Activated CD4-positive, alpha-beta memory T cell treated with anti-CD3 and anti-CD28 coated beads for 36 hours (primary cell): ENCODE measurements at places on chromosomes 1 and 21. TPM values are rescaled to one million over a fixed set of nuclear protein-coding genes. Genes with fewer than 3 reads are reported as not detected.
A peak's percentile ranks its signal among the peaks of the same experiment; 100 is the strongest.

Gene GBP7
- not detected for total RNA-seq

Gene MEGF6
- total RNA-seq, result 9.8 TPM

Gene TTC22
- 4.6 TPM for total RNA-seq

Gene KCNK2
- not detected for total RNA-seq

Gene TRIM63
- 0.19 TPM for total RNA-seq

Gene RSPH1
- total RNA-seq, result 0.38 TPM

Gene PPM1J
- 0.69 TPM for total RNA-seq

Gene NUDT4B
- 0.43 TPM for total RNA-seq

DNA sequence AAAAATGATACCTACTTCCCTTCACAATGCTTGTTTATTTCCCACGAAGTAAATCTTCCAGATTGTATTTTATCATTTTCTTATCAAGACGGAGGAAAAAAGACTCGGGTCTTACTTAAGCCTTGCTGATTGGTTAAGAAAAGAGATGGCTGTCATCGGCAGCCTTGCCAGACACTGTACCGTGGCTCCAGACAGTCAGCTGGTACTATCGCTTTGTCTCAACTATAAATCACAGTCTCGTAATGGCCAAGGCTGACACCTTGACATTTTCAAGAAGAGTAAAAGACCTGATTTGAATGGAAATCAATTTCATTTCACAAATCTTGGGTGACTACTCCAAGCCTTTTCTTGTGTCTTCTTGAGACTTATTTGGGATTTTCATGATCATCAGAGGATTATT, 868.0 kb downstream of the USP25 start:
- DNase-seq, result no peak

- no peak for DNase-seq
These were observed 78.9 kb upstream of the MROH9 start for GRCh38 chr1:170856455-170856854.

- no peak for DNase-seq
These were observed 13.4 kb downstream of the CLEC20A start for GRCh38 chr1:178483251-178483957.

DNA sequence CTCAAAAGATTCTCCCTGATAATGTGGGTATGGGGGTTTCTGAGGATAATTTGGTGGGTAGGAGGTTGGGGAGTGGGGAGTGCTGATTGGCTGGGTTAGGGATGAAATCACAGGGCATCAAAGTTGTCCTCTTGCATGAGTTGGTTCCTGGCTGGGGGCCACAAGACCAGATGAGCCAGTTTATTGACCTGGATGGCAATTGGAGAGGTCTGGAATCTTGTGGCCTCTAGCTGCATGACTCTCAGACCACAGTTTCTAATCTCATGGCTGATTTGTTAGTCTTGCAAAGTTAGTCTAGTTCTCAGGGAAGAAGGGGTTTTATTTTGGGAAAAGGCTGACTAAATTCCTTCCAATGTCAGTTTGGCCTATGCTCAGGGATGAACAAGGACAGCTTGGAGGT, 3.3 kb upstream of the GBP1 start:
- DNase-seq, result no peak

DNA sequence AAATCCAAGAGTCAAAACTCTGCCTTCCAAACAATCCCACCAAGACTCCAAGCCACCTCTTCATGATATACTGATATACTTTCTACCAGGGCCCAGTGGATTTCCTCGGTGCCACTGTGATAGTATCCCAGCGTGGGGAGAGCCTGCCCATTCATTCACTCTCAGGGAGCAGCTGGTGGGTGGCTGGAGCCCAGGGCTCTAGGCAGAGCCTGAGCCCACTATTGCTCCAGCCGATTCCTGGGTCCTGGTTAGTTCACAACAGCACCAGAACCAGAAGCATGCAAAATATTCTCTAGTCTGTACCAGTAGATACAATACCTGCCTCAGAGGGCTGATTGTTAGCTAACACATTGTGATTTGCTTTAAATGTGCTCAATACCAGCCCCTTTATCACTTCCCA, 831 bp downstream of the CSRP1 start:
- DNase-seq, result no peak

- DNase-seq, result no peak
These were observed 322.9 kb downstream of the MATN1 start for GRCh38 chr1:30400507-30400906.

DNA sequence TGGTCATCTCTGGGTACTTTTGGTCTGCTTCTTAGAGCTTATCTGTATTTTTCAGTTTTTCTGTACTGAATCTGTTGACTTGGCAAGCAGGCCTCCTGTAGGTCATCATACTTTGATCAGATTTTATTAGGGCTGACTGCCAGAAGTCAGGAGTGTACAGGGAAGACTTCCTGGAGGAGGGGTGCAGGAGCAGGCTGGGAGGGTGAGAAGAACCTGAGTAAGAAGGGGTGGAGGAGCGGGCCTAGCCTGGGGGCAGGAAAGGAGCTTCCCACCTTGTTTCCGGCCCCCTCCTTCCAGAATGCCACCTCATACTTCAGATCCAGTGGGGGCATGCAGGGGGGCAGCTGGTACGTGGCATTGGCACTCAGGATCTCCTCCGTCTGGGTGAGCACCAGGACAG, 18.3 kb upstream of the IL22RA1 start:
- DNase-seq, result no peak

DNA sequence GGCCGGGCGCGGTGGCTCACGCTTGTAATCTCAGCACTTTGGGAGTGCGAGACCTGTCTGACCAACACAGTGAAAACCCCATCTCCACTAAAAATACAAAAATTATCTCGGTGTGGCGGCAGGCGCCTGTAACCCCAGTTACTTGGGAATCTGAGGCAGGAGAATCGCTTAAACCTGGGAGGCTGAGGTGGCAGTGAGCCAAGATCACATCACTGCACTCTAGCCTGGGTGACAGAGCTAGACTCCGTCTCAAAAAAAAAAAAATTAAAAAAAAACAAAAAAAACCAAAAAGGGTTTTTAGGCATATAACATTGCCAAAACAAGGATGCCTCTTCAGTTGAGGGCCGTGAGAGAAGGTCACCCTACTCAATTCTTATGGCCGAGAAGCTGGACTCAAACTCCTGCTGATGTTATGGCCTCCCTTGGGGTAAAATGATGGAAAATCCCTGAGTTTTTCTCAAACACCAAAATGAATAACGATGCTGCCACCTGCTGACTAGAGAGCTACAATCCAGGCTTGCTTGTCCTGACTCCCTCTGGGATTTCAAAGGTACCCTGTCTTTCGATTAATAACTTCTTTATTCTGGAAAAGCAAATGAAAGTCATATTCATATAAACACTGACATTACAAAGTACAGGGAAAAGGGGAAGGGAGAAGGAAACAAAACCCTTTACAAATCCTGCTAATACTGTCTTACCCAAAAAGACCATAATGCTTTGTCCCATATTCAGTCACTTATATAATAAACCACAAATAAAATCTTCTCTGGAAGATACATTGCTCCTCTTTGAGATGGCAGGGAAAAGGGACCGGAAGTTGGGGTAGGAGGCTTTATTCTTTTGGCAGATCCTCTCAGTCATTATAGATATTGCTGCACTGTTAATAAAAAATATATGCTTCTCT, 10.7 kb downstream of the RAB42 start:
- DNase-seq, result peak; percentile 38

DNA sequence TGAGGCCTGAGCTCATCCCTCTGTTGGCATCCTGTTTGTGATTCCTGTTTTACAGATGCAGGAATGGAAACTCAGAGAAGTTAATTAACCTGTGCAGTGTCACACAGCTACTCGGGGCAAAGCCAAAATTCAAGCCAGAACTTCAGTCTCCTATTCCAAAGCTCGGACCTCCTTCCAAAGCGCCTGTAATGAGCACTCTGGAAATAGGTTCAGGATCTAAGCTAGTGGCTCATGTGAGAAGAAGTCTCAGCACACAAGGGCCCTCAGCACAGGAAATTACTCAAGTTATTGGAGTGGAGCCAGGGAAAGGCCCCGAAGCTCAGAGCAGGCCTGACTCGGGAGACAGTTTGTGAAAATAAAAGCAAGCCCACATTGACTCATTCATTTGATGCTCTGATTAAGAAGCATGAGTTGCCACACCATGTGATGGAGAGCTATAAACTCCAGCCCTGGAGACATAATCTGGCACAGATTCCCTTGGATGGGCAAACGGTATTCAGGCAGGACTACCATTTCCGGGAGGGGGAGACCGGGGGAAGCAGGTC, 50.6 kb upstream of the LYST start:
- peak; percentile 86 for DNase-seq

DNA sequence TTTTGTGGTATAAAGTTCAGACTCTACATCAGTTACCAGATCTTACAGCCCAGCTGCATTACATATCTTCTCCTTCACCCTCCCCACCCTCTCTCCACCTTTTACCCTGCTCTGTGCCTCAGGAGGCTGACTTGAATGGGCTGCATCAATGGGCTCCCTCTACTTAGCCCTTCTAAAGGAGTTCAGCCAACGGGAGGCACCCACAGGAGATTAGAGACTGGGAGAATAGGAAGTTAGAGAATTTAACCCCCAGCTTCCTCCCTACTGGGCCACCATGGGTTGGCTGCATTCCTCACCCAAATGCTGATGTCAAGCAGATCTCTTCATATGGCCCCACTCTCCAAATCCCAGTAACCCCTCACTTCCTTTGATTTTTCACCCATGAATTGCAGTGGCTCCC, 17.1 kb upstream of the DUSP23 start:
- no peak for DNase-seq

GRCh38 chr1:19710825-19711611, 46.3 kb downstream of the HTR6 start:
- DNase-seq, result peak; percentile 76

DNA sequence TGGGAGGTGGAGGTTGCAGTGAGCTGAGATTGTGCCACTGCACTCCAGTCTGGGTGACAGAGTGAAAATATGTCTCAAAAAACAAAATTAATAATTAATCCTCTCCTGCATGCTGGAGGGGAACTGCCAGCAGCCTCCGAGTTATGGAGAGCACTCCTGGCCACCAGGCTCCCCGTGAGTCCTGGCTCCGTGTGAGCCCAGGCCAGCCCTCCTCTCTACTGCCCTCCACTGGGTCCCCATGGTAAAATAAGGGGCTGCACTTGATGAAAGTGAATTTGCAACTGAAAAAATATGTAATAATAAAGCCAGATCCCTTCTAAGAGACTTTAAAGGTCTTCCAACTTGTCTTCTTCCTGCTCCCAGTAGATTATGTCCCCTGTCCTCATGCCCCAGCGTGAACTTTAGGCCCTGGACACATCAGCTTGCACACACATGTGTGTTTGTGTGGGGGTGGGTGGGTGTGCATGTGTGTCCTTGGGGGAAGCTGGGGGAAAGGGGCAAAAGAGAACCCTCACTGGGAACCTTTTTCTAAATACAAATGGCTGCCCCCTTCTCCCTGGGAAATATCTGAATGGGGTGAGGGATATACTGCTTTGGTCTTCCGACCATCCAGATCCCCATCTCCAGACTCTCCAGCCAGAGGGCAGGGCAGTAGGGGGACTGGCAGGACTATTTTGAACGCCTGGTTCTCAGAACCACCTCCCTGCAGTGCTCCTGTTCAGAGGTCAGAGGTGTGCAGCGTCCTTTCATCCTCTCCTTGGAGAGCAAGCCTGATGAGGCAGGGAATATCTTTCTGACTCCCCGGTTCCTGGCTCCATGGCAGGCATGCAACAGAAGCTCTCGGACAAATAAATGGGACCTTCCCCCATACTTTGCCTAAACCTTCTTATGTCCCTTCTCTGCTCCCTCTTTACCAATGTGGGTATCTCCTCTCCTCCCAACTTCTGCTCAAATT, 26.2 kb downstream of the NEK2 start:
- peak; percentile 36 for DNase-seq

- DNase-seq, result peak; percentile 60
These were observed 26.6 kb downstream of the ZBTB8OS start for GRCh38 chr1:32623775-32624174.

GRCh38 chr1:187270256-187270655, 441.5 kb downstream of the PLA2G4A start:
- no peak for DNase-seq

- no peak for DNase-seq
These were observed 2.4 kb upstream of the COL11A1 start for GRCh38 chr1:103110701-103111100.

DNA sequence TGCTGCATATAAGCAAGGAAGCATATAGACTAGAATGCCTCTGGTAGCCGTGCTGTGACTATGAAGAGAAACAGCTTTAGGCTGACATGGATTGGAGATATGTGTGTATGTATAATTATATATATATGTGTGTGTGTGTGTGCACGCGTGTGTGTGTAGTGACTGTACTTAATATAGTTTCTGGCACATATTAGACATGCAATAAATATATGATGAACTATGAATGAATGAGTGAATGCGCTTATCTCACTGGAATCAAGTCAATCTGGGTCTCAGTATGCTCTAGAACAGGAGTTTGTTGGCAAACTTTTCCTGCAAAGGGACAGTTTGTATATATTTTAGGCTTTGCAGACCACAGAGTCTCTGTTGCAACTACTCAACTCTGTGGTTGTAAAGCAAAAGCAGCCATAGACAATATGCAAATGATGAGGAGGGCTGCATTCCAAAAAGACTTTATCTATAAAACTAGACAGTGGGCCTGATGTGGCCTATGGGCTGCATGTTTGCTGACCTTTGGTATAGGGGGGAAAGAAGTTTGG, 482.9 kb upstream of the USP24 start:
- DNase-seq, result no peak

DNA sequence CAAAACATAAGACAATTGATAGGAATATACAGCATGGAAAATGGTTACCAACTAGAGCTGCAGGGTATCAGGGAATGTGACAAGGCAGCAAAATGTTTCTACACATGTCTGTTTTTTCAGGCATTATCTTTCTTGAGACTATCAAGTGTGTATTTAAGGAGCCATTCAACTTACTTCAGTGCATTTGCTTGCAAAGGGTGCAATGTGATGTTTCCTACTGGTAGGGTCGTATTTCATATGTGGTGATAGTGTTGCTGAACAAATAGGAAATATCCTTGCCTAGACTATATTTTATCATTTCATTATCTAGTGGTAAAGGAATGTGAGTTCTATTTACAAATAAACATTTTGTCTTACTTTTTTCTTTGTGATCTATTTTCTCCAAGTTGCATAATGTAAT, 42.4 kb downstream of the PTPRC start:
- no peak for DNase-seq

GRCh38 chr1:98421085-98421435, 240.5 kb upstream of the SNX7 start:
- DNase-seq, result no peak
